ENCODE measurements at places on chromosomes 16 and 17.

- H3K27me3 ChIP-seq, result no peaks in the 10 kb centered on the region
- H3K4me3 ChIP-seq, result no peak overlapping the region
- no peak for DNase-seq
- no peaks in the 10 kb centered on the region for H3K4me1 ChIP-seq
- H3K36me3 ChIP-seq, result no peaks in the 10 kb centered on the region
Observed at GRCh38 chr16:20348365-20349185, 3.9 kb downstream of the UMOD start.

DNA sequence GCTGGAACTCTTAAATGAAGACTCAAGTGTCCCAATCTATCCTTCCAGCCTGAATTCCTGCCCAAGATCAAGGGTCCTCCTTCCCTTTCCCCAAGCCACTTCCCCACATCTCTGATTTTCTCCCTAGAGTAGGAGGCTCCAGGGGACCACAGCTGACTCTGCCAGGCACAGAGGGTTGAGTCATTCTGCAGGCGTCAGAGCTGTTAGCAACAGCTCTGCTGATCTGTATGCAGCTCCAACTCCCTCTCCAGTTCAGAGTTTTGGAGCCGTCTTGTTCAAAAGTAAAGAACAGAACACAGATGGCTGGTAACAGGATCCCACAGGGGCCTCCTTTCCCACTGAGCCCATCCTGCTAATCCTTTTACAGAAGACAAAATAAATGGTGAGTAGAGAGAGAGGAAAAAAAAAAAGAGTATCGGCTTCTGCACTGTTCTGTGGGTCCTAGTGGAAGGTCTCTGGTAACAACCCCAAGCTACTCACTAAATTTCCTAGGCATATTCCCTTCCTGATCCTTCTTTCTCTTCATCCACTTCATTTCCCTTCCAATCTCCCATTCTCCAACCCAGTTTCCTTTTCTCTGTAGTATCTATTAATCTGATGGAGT, 13.4 kb upstream of the TAOK1 start:
- no peaks in the 10 kb centered on the region for H3K36me3 ChIP-seq
- H3K27ac ChIP-seq, result no peak overlapping the region
- H3K4me1 ChIP-seq, result no peaks in the 10 kb centered on the region
- H3K27me3 ChIP-seq, result no peaks in the 10 kb centered on the region
- no peak overlapping the region for H3K4me3 ChIP-seq

DNA sequence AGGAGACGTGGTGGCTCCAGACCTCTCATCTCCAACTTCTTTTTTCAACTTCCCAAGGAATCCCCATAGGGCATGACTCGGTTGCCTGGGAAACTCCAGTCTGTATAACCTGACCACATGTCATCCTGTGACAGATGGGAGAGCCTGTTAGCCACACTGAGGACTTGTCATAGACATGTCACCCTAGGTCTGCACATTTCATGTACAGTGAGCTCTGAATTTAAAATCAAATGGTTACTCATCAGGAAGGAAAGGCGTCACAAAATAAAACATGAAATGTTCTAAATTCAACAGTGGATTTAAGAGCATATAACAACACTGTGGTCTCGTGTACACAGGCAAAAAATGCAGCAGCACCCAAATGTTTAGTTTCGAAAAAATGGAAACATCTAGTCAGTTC, 22.2 kb upstream of the ADAMTS18 start:
- H3K36me3 ChIP-seq, result no peaks in the 10 kb centered on the region
- no peaks in the 10 kb centered on the region for H3K4me1 ChIP-seq
- DNase-seq, result no peak
- H3K27ac ChIP-seq, result no peak overlapping the region
- H3K27me3 ChIP-seq, result no peaks in the 10 kb centered on the region

DNA sequence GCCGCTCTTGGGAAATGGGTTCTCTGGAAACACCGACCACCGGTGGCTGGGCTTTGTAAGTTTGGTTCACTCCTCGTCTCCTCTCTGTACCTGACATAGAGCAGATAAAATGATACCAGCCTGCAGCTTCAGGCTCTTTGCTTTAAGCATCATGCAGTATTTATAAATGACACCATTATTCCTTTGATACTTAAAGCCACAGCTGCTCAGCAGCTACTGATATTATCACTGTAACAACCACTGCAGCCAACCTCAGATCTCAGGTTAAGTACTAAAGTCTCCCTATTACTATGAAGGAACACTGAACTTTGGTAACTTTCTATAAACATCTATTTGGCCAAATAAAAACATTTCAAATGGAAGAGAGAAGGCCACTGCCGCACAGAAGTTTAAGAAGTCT, 34.6 kb downstream of the PDIA2 start:
- H3K27me3 ChIP-seq, result no peaks in the 10 kb centered on the region
- DNase-seq, result no peak
- H3K36me3 ChIP-seq, result peaks cover 30% of the 10 kb centered on the region
- H3K27ac ChIP-seq, result no peak overlapping the region

All from ascending aorta (tissue), 2 donors.